Epithelial cell of esophagus (primary cell): ENCODE measurements at places on chromosomes 6 and 20.

- no peak for DNase-seq
These were observed 7.3 kb upstream of the GPR63 start for GRCh38 chr6:96844530-96844929.

DNA sequence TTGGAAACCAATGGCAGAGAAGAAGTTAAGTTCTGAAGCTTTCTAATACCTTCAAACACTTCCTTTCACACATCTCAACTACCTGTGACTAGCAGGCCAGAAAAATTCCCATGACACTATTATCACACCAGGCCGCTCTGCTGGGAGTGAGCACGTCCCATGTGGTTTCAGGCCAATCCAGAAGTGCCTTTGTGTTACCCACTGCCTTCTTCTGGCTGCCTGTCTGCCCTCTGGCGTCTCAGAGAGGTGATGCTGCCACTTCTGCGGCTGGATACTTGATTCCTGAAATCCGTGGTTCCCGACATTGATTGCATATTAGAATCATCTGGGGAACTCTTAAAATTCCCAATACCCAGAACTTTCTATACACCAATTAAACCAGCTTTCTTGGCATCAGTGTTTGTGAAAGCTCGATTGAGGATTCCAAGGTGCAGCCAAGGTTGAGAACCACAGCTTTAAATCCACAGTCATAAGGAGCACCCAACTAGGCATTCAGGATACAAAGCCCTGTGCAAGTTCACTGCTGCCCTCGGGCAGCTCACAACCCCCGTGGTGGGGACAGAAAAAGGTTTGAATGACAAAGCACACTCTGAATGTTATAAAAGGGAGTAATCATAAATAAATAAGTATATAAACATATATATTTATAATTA is 65.6 kb downstream of the STMND1 start:
- DNase-seq: peak; percentile 77

- no peak for DNase-seq
These were observed 54.9 kb downstream of the LY86 start for GRCh38 chr6:6643398-6643797.

- DNase-seq: no peak
These were observed 80.9 kb upstream of the PHACTR2 start for GRCh38 chr6:143596866-143597265.

DNA sequence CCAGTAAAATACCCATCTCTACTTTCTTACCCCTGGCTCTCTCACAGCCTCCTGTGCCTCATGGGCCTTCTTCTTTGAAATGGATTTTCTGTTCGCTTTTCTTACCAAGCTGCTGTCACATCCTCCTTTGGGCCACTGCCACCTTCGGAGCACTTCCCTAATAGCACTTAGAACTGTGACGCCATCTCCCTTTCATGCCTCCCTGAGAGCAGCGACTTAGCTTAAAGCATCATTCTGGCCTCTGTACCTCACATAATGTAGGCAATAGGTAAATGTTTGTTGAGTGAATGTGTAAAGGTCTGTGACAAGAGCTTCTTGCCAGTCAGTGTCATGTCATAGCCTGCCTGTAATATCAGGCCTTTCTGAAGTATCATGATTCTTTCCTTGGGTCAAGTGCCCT is 78.8 kb downstream of the ADGRG6 start:
- no peak for DNase-seq

DNA sequence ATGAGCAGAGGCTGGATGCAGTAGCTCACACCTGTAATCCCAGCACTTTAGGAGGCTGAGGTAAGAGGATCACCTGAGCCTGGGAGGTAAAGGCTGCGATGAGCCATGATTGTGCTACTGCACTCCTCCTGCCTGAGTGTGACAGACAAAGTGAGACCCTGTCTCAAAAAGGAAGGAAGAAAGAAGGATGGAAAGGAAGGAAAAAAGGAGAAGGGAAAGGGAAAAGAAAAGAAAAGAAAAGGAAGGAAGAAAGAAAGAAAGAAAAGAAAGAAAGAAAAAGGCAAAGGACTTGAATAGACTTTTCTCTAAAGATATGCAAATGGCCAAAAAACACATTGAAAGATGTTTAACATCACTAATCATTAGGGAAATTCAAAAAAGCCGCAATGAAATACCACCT is 215.3 kb upstream of the MYLIP start:
- DNase-seq: no peak
